ENCODE measurements at places on chromosomes 6 and 20. TPM values are rescaled to one million over a fixed set of nuclear protein-coding genes. Genes with fewer than 3 reads are reported as not detected.

DNA sequence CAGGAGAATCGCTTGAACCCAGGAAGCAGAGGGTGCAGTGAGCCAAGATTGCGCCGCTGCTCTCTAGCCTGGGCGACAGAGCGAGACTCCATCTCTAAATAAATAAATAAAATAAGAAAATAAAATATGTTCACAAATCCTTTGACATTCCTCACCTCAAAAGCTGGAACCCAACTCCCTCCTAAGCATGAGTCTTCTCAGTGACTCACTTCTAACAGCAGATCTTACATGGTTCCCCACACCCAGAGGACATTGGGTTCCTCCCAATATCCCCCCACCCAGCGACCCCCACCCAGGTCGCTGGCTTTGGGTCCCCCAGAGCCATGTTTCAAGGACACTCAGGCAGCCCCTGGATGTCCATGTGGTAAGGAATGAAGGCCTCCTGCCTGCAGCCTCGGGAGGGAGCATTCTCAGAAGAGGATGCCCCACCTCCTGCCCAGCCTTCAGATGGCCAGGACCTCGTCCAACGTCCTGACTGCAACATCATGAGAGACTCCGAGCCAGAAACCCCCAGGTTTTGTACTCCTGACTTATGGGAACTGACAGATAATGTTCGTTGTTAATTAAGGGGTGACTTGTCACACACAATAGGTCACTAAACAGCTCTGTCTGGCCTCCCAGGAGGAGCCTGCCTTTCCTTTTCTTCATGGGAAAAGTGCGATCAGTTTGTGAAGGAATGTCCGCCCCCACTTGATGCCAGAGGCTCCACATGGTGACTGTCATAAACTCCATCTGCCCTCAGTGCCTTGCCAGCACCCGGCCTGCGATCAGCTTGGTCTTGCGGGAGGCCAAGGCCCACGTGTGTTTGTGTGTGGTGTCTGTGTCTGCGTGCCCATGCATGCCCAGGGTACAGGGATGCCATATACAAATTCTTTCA is 10.1 kb upstream of the GMEB2 start:
- DNase-seq: no peak

GRCh38 chr6:30062471-30063178 is 1.6 kb downstream of the POLR1H start:
- DNase-seq: no peak

RAET1L gene
- not detected for total RNA-seq

ASIP gene
- 9.5 TPM for total RNA-seq

STK35 gene
- total RNA-seq: 15.9 TPM

POLR1C gene
- total RNA-seq: 16.9 TPM

All from left ventricle myocardium superior (tissue), 1 donor.